ENCODE measurements at places on chromosomes 12 and 14. TPM values are rescaled to one million over a fixed set of nuclear protein-coding genes. Genes with fewer than 3 reads are reported as not detected.

Gene KCNJ8
- total RNA-seq: 1.1 TPM

Gene INSM2
- not detected for total RNA-seq

Gene LAG3
- total RNA-seq: not detected

Gene LHX5
- total RNA-seq: not detected

Gene TPCN1
- 35.2 TPM for total RNA-seq

Gene RNF212B
- total RNA-seq: not detected

Gene CFAP54
- total RNA-seq: 0.28 TPM

Gene C12orf50
- not detected for total RNA-seq

Gene ITGB7
- total RNA-seq: 7.0 TPM

Gene ARHGAP9
- 2.0 TPM for total RNA-seq

Gene CHGA
- total RNA-seq: 0.08 TPM

Gene NKX2-1
- not detected for total RNA-seq

Gene CD4
- total RNA-seq: 2.2 TPM
